ENCODE measurements at places on chromosomes 1 and 21.

- DNase-seq = no peak
These were observed 9.6 kb downstream of the TRIM62 start for GRCh38 chr1:33171977-33172813.

GRCh38 chr21:45859762-45860357, 121.7 kb upstream of the COL6A1 start:
- DNase-seq = no peak

- no peak for DNase-seq
These were observed 43.6 kb upstream of the ESRRG start for GRCh38 chr1:216766633-216767327.

DNA sequence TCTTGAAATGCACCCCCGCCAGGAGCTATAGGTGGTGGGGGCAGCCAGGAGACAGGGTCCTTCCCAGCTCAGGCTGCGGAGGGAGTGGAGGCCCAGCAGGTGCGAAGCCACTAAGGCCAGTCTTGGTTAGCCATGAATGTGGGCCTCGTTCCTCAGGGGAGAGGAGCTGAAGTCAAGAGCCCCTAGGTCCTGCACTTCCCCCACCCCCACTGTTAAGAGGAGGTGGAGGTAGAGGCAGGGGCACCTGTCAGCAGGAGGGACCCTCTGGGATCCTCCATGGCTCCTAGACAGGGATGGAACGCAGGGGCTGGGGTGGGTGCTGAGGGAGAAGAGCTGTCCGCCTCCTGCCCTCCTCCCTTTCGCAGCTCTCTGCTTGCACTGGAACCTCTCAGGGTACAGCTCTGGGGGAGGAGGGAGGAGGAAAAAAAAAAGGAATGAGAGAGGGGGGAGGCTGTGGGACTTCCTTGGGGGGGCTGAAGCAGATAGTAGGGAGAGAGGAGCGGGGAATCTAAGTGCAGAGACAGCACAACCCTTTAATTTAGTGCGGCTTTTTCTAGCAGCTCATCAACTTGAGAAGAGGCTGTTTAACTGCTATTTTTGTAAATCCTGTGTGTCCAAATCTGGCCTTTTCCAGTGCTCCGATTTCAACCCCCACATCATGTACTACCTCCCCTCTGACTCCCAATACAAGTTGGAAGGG, 37.0 kb downstream of the MATN1 start:
- DNase-seq = no peak

- no peak for DNase-seq
These were observed 30.7 kb downstream of the CD58 start for GRCh38 chr1:116540088-116540487.

DNA sequence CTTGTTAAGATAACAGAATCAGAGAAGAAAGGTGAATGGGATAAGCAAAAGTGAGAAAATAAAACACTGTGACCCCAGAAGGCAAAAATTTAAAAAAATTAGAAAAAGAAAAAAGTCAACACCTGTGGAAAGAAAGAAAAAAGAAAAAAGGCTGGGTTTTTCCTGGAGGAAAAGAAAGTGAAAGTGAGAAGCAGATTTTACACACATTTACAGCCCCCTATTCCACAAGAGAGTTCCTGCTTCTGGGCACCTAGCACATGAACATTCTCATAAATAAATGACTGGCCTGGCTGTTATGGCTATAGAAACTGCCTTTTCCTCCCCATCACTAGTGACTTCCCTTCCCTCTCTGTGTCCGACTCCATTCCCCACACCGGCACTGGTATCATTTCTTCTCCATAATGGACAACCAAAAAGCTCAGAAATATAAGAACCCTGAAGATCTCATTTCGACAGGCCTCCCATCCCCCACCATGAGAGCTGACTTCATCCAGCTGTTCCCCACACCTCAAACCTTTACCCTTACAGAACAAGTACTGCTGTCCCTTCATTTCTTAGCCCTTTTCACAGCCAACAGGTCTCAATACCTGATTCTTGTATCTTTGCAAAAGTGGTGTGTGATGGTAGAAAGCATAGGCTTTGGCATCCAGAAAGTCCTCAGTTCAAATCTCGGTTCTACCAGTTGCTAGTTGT, 12.6 kb downstream of the MTF1 start:
- no peak for DNase-seq

DNA sequence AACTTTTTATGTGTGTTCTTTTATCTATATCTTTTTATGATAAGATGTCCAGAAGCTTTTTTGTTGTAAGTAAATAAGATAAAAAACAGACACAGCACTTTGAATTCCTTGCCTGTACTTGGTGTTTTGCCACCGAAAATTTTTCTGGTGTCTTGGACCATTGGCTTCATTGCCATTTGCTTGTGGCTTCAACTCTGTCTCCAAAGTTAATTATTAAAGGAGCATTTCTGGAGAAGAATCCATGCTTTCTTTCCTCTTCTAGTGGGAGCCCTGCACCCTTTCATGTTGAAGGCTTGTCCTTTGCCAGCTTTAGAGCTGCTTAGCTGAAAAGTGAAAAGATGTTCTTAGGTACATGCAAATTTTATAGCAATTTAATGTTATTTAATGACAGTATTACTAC, 112.2 kb downstream of the DYRK1A start:
- no peak for DNase-seq

DNA sequence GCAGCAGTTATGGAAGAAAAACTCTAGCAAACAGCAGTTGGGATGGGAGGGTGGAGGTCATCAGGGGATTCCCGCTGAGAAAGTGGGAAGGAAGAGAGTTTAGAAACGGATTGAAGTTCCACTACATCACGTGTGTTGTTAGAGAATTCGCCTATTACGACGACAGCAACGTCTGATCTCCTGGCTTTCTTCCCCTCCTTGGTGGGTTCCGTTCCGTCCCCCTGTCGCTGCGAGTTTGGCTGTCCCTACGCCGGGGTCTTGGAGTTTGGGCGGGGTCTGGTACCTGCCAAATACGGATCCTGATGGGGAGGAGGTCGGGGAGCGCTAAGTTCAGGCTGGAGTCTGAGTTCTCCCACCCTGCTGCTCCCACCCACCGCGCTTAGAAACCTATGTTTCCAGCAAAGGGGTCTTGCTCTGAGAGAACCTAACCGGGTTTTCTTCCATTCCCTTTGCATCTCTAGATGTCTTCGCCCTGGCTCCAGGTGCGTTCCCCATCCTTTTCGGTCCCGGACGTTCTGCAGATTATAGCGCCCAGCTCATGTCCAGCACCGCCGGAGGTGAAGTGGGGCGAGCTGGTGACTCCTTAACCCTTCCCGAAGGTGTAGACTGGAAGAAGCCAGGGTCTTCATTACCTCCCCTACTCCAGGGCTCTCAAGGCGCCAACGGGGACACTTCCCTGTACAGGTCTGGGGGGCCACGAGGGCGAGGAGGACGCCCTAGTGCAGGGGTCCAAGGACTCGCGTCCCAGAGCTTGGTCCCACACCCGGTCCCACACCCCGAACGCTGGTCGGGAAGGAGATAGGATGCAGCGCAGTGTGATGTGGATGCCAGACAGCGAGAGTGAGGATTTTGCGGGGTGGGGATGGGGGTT, 641 bp upstream of the KCNK2 start:
- no peak for DNase-seq

DNA sequence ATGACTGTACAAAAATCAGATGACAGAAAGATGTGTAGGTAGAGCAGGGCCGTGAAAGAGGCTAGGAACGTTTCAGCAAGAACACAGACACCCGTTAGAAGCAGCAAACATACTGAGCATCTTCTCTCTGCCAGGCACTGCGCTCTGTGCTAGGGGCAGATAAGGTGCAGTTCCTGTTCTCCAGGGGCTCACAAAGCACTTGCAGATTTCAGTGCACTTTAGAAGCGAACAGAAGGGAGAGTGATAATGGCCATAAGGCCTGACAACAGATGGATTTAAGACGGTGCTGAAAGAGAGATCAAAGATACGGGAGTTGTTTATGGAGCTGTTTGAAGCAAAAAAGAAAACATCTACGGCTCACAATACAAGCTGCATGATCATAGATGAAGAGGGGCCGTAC, 200.3 kb upstream of the FOXD3 start:
- DNase-seq = no peak

DNA sequence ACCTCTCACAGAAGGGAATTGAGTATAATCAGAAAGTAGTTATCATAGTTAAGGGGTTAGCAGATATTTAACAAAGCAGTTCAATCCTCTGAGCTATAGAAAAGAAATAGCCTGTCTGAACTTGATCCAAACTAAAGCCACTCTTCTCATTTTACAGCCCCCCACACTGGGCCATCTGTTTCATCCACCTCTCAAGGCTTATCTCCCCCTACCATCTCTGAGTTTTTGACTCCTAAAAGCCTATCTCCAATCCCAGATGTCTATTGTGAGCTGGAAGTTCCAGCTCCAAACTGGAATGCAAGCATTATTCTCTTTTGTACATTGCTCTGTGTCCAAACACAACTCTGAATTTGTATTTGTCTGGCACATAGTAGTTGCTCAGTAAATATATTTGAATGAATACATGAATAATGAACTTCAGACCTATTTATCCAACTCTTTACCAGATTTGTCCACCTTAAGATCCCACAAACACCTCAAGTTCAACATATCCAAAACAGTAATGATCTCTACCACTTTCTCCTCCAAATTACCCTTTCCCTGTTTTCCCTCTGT, 98.1 kb downstream of the PLPP3 start:
- DNase-seq = no peak

GRCh38 chr21:42418886-42419285, 15.2 kb downstream of the UBASH3A start:
- DNase-seq = no peak

- DNase-seq = no peak
These were observed 78.7 kb downstream of the FH start for GRCh38 chr1:241440904-241441303.

DNA sequence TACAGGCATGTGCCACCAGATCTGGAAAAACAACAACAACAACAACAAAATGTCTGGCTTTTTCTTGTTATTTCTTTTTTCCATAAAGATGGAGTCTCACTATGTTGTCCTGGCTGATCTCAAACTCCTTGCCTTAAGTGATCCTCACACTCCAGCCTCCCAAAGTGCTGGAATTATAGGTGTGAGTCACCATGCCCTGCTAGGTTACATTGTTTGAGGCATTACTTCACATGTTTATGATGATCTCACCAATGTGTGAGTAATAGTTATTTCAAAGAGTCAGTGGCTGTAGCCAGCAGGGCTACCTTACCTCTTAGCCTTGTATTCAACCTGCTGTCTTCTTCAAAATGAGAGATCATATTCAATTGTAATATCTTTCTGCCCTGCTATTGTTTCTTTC, 445.7 kb downstream of the AMY1C start:
- no peak for DNase-seq

DNA sequence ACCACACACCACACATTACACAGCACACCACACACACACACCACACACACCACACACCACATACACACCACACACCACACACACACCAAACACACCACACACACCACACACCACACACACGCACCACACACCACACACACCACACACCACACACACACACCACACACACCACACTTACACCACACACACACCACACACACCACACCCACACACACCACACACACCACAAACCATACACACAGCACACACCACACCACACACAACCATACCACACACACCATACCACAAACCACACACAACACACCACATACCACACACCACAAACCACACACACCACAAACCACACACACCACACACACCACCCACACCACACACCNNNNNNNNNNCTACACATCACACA, 40.9 kb upstream of the SIK1 start:
- DNase-seq = no peak

DNA sequence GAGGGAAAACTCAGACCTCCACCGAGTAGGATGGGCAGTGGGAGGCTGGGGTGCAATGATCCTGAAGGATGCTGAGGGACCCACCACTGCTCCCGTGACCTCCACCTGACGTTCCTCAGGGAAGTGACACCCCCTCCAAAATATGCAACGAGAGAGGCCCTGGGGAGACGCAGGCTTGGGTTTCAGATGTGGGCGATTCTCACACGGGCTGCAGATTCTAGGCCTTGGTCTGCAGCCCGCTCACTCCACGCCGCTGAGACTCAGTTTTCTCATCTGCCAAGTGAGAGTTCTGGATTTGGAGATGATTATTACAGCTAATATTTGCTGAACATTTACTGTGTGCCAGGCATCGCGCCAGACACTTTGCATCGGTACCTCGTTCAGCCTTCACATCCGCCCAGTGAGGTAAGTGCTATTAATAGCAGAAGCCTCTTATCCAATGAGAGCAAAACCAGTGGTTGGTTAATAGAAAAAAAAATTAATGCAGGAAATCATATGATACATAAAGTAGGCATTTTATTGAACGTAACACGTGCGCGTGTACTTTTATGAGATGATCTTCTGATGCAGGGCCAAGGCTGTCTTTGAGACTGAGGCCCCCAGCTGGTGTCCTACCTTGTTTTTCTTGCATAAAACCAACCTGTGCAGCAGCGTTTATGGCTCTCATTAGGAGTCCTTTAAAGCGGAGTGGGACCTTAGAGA, 102.0 kb upstream of the RUNX3 start:
- DNase-seq = no peak

DNA sequence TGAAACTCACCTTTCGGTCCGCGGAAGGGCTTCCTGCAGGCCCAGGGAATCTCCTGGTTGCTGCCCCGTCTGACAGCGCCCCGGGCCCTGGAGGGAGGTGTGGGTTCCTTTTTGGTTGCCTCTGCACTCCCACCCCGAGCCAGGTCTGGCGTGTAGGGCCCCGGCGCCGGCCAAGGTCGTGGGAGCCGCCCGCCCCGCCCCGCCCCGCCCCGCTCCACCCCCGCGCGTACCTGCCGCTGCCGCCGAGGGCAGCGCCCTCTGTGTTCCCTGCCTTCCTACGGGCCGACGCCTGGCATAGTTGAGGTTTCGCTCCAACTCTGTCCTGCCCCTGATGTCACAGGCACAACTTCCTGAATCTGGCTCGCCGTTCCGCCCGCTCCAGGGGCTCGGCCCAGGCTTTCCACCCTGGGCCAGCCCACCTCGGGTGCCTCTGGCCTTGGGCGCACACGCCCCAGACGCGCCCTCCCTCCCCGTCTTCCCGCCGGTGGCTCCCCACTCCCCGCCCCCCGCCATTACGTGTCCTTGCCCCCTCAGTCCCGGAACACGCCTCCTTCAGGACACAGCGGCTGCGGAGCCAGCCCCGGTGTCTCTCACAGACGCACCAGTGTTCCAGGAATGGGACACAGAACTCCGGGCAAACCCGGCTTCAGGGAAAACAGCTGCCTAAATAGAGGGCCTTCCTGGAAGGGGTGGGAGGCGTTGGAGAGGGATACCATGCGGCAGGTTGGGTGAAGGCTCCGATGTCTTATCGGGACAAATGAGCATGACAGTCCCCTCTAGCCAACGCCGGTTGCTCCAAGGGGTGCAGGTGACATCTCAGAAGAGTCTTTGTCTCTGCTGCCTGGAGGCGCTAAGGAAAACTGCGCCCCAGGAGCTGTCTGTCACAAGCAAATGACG, at the start of gene KIAA0040:
KIAA0040 (minus strand) TSS at position 147 of the 897 bp plus-strand sequence. CDS start 31,763 bp downstream, outside the sequence.
- DNase-seq = peak; percentile 77
